ENCODE measurements at places on chromosomes 1 and 21. TPM values are rescaled to one million over a fixed set of nuclear protein-coding genes. Genes with fewer than 3 reads are reported as not detected.

LIX1L gene
- total RNA-seq: 8.6 TPM

DNA sequence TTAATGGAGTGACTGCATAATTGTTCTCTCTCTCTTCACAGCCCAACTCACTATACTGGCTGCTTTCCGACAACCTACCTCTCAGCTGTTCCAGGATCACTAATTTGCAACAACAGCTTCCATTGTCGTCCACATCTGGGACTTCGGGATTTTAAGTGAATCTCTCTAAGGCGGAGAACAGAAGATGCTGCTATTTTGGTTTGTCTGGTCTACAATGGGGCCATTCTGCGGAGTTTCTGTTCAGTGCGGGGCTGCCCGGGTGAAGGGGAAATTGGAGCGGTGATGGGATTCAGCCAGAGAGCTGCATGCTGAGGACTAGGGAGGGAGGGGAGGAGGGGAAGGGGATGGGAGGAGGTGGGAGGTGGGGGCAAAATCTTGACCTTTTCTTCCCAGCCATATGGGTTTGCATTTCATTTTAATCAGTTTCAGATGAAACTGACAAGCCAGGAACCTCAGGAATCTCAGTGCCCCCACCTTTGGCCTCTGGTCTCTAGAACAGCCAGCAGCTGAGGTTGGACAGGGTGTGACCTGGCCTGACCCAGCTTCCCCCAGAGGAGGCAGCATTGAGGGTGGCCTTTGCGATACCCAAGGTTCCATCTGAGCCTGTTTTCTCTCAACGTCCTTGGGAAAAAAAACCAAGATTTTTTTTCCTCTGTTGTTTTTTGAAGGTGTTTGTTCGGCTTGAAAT lies 6.9 kb upstream of the SRP9 start:
- no peak overlapping the region for H3K4me3 ChIP-seq
- no peaks in the 10 kb centered on the region for H3K27me3 ChIP-seq
- no peak overlapping the region for H3K27ac ChIP-seq
- no peaks in the 10 kb centered on the region for H3K36me3 ChIP-seq
- peaks cover 8% of the 10 kb centered on the region for H3K4me1 ChIP-seq

DNA sequence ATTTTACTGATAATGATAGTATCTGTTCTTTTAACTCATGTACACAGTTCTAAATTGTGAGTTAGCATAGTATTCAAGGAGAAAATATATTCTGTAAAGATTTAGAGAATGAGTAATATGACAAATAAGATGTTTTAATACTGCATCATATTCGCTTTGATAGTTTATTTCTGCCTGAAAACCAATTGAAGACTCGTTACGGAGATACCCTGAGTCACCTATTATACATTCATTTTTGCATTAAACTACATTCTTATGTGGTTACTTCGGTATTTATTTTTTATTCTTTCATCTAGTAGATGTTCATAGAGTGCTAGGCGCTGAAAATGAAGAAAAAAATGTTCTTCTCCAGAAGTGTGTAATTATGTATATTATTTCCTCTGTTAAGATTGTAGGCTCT lies 5.3 kb downstream of the UHMK1 start:
- DNase-seq: no peak
- H3K27ac ChIP-seq: no peak overlapping the region
- H3K27me3 ChIP-seq: no peaks in the 10 kb centered on the region
- H3K36me3 ChIP-seq: peaks cover 25% of the 10 kb centered on the region
- H3K4me3 ChIP-seq: no peak overlapping the region

LCE1A gene
- total RNA-seq: not detected

DNA sequence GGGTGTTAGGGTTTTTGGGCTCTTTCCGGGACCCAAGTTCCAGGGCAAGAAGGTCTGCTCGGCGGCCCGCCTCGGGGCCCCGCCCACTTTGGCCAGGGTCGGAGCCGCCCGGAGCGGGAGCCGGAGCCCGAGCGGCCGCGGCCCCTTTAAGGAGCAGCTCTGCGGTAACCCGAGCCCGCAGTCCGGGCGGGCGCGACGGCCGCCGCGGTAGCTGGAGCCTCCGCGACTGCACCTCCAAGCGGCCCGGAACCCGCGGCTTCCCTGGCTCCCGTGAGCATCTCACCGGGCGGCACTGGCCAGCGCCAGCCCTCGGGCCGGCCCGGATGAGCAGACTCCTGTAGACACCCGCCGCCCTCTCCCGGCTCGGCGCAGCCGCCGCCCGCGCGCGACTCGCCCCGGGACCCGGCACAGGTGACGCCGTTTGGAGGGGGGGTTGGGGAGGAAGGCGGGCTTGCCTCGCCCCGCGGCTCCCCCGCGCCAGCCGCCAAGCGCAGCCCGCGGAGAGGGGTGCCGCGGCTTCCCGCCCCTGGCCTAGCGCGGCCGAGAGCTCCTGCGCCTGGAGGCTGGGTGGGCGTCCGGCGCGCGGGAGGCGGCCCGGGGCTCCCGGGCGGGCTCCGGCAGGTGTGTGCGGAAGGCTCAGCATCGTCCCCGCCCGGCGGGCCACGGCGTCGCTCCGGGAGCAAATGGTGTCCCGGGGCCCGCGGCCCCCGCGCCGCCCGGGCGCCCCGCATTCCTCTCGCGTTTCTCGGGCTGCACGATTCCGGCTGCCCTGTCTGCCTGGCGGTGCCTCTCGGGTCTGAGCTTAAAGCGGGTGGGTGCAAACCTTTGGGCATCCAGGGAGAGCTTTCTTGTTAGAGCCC lies at the start of gene TLCD4:
TSS of gene TLCD4 (plus strand) at position 149 of the 860 bp plus-strand sequence. CDS start 26,547 bp downstream, outside the sequence.
- peak; percentile 80 for DNase-seq
- H3K4me3 ChIP-seq: peak within 1 kb of the TSS; percentile 96
- no peaks in the 10 kb centered on the region for H3K36me3 ChIP-seq
- no peaks in the 10 kb centered on the region for H3K27me3 ChIP-seq

DNA sequence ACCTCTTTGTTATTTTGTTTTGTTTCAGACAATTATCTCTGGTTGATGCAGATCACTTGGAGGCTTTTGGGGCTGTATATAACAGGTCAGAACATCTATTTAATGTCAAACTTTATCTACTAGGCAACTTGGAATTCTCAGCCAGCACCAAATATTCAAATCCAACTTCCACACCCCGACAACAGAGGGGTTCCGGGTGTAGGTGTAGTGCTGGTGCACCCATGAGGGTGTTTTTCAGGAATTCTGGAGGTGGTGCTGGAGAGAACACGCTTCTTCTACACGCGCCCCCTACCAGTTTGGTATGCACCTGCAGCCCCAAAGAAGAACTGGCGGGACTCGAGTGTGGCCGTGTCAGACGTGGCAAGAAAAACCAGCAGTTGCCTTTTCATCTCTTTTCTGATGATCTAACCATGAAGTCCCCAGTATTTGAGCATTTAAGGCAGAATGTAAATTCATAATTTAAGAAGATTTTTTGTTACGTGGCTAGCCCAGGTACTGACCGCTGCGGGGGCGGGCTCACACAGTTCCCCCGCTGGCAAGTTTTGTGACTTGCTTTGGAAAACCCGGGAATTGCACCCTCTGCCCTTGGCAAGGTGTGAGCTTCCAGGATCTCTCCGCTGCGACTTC lies 462 bp upstream of the TLCD4 start:
- peak overlapping the region; percentile 96 for H3K4me3 ChIP-seq
- H3K4me1 ChIP-seq: peaks cover 9% of the 10 kb centered on the region
- peak; percentile 82 for DNase-seq
- H3K27ac ChIP-seq: peak overlapping the region; percentile 90

DNA sequence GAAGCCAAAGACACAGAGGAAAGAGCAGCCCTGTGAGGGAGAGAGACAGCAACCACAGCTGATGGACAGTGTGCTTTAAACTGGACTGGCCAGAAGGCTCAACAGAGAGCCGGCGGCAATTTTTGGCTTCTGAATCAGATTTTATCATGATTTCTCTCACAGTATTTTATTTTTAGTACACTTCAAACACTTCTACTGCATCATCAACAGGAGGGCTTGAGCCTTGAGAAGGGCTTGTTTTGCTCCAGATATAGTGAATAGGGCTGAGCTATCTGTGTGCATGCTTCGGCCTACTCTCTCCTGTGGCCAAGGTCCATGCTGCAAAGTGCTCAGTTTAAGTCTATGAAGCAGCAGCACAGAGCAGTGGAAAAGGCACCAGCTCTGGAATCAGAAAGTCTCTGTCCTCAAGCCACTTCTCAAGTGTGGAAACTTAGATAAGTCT lies 33.3 kb downstream of the ADCY10 start:
- DNase-seq: no peak
- H3K27ac ChIP-seq: no peak overlapping the region
- H3K27me3 ChIP-seq: no peaks in the 10 kb centered on the region
- no peak overlapping the region for H3K4me3 ChIP-seq
- H3K4me1 ChIP-seq: peaks cover 9% of the 10 kb centered on the region

GRCh38 chr1:195721210-195721971 lies 886.8 kb downstream of the KCNT2 start:
- H3K4me3 ChIP-seq: no peak overlapping the region
- H3K27me3 ChIP-seq: no peaks in the 10 kb centered on the region
- H3K36me3 ChIP-seq: no peaks in the 10 kb centered on the region
- no peak overlapping the region for H3K27ac ChIP-seq
- DNase-seq: no peak

DNA sequence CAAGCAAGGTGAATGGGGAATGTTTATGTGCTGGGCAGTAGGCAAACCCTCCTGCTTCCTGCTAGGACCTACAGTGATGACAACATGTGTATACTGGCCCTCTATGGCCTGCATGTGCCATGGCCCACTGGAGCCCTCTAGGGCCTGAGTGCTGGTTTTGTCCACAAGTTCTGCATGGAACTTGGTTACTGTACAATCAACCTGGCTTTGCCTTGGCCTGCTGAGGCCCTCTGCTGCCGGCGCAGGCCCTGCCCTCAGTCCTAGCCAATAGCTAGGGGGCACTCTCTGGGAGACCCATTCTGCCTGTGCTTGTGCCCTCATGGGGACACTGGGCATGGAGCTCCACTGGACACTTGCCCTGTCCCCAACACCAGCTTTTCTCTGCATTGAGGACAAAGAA lies 138.6 kb upstream of the NGF start:
- no peak overlapping the region for H3K4me3 ChIP-seq
- peaks cover 20% of the 10 kb centered on the region for H3K27me3 ChIP-seq
- no peak for DNase-seq
- H3K36me3 ChIP-seq: no peaks in the 10 kb centered on the region

Data from liver (tissue), 10 donors.